HEK293T (cell line): ENCODE measurements at places on chromosomes 6 and 20.

DNA sequence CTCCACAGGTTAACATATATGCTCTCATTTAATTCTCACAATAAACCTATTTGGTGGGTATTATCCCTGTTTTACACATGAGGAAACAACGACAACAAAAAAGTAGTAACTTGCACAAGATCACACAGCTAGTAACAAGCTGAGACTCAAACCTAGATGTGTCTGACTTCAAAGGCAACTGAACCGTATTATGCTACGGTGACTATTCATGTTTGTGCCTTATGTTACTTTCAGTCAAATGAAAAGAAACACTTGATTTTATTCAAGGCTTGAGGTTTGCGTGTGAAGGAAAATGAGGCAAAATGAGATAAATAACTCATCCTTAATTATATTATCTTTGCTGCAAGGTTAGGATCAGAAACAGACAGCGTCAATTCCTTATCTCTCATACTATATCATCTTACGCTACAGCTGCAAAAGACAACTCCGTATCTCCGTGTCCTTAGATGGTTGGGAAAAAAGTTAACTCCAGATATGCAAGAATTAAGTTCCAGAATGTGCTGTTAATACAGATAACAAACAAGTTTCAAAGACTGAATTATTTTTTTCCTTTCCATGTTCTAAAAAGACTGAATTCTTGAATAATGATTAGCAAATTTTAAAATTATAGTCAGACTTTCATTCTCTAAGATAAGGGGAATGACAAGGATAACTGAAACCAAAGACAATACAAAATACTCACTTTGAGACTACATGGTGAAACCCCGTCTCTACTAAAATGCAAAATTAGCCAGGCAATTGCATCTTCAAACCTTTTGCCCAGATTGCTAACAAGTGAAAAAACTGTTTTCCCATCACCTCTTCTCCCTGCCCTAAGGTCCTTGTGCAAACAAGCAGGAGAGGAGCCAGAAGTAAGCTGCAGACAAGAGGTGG is 27.8 kb downstream of the STAU1 start:
- DNase-seq = no peak

DNA sequence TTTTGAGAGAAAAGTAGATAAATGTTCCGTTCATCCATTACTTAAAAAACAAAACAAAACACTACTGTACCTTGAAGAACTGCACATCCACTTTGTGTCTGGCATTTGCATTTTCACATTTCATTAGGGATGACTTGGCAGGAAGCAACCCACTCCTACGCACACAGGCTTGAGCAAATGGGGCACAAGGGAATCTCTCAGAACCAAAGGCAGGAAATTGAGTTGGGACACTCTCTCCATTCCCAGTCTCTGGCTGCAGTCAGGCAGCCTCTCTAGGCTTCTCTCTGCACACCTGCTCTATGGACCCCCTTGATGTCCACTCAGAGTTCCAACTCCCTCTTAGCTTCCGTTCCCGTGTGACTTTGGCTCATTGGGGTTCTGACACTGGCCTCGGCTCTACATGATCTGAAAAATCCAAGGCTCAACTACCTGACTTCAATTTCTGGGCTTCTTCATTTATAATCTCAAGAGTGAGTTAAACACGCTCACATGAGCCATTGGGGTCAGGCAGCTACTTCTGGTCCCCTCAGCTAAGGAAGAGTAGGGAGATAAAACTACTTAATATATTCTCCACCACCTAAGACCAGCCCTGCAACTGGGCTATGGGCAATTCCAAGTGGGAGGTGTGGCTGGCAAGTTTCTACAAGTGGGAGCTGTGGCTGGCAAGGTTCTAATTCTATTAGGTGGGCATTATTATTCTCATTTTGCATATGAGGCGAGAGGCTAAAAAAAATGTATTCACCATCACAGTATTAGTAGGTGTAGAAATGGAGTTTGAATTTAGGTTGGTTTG is 251.9 kb downstream of the SOD2 start:
- no peak for DNase-seq

GRCh38 chr20:46282669-46283068 is 25.6 kb downstream of the CDH22 start:
- DNase-seq = no peak

DNA sequence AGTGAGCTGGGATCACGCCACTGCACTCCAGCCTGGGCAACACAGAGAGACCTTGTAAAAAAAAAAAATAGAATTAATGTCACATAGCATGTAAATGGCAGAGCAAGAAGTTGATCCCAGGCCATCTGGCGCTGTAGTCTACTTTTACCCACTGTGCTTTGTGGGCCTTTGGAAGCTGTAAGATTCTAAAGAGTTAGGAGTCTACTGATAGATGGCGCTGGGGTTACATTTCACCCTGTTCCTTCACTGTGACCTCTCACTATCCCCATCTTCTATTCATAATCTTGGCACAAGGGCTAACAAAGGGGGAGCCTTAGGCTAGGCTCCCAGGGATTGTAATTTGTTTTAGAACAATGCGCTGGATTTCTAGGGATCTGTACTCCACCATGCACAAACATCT is 24.4 kb downstream of the SIRPD start:
- DNase-seq = no peak

GRCh38 chr6:79671600-79672266 is 40.6 kb downstream of the SH3BGRL2 start:
- DNase-seq = no peak

DNA sequence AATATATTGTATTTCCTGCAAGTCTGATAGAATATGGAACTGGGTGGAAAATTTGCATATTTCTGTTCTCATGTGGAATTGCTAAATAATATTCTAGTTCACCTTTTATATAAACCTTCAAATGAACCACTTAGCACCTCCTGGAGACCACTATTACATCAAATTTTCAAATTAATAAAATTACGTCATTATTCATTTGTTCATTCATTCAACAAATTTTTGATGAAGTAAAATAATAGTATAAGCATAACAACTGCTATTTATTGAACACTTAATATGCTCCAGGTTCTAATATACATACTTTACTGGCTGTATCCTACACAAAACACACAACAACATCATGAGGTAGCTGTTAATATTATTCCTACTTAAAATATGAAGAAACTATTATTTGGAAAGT is 215.1 kb downstream of the KCNQ5 start:
- DNase-seq = no peak

- no peak for DNase-seq
Measured at GRCh38 chr6:150312844-150313584, 55.8 kb upstream of the IYD start.

GRCh38 chr20:43751167-43752050 is 24.6 kb upstream of the GTSF1L start:
- DNase-seq = no peak

DNA sequence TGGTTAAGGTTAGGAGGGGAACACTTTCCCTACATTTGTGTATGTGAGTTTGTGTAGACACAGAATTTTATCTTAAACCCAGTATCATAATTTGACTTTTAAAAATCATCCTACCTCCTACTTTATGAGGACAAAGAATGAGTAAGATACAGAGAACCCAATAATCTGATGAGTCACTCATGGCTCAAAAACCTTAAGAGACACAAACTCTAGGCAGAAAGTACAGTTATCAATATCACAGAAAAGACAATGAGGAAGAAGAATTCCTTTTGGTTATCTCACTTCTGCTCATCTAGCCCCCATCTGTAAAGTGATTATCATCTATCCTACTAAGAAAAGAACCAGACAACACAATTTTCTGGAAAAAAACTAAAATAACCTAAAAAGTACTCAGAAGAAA is 87.7 kb downstream of the EPB41L2 start:
- no peak for DNase-seq

GRCh38 chr20:34861386-34862084 is 11.1 kb downstream of the GGT7 start:
- no peak for DNase-seq

DNA sequence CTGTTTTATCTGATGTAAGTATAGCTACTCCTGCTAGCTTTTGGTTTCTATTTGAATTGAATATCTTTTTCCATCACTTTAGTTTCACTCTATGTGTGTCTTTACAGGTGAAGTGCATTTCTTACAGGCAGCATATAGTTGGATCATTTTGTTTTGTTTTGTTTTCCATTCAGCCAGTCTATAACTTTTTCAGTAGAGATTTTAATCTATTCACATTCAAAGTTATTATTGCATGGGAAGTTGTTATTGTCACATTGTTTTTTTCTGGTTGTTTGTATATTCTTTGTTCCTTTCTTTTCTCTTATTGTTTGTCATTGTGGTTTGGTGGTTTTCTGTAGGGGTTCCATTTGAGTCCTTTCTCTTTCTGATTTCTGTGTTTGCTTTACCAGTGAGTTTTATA is 151.2 kb downstream of the PDE10A start:
- DNase-seq = no peak

DNA sequence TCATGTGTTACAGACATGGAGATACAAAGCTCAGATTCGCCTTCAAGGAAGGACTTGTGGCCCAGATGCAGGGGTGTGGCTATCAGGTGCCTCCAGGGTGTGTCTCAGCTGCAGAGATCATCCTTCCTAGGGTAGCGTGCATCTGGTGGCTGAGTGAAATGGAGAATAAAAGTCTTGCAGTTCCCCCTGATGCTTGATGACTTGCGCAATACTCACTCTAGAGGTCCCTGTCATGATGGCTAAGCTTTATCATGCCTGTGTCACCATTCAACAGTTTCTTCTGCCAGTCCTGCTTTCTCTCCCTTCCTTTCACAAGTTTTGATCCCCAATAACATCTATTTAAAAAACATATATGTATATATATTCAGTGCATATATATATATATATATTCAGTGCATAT is 228.1 kb downstream of the PAX1 start:
- DNase-seq = no peak

DNA sequence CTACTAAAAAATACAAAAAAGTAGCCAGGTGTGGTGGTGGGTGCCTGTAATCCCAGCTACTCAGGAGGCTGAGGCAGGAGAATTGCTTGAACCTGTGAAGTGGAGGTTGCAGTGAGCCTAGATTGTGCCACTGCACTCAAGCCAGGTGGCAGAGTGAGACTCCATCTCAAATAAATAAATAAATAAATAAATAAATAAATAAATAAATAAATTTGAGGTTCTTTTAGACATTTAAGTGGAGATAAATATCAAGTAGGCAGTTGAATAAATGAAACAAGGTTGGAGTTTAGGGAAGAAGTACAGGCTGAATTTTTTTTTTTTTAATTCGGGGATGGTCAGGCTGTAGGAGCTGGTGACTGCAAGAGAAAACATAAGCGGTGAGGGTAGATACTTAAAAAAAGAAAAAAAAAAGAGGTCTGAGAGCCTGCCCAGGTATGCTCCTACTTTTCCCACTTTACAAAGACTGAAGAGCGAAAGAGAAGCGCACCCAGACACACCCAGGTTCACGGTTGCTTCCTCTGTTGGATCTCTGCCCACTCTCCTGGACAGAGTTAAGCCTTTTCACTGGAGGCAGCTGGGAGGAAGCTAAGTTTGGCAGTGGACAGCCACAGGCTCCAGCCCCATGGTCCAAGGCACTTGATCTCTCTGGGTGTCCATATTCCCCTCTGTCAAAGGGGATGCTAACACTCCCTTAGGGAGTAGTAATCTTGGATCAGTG is 100.9 kb upstream of the PRDM1 start:
- DNase-seq = no peak

GRCh38 chr6:99143108-99143861 is 195.5 kb upstream of the FBXL4 start:
- DNase-seq = no peak

DNA sequence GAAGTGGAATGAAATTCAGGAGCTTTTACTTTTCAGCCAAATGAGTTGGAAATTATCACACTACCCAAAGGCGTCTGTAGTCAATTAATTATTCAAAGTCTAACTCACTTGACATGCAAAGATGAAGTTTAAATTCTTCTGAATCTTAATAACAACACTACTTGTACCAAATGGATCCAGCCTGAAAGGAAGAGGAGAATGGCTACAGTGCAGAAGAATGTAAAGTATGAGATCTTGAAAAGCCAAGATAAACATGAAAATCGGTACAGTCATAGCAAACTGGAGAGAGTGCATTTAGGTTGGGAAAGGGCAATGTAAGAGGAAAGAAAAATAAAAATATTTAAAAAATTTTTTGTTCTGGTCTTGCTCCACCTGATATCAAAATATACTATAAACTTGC is 195.5 kb downstream of the SIM1 start:
- no peak for DNase-seq

DNA sequence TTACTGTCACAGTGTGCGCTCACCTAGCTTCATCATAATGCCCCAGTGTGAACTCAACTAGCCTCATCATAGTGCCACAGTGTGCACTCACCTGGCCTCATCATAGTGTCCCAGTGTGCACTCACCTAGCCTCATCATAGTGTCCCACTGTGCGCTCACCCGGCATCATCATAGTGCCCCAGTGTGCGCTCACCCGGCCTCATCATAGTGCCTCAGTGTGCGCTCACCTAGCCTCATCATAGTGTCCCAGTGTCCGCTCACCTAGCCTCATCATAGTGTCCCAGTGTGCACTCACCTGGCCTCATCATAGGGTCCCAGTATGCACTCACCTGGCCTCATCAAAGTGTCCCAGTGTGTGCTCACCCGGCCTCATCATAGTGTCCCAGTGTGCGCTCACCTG is 10.6 kb downstream of the TMEM242 start:
- DNase-seq = no peak

DNA sequence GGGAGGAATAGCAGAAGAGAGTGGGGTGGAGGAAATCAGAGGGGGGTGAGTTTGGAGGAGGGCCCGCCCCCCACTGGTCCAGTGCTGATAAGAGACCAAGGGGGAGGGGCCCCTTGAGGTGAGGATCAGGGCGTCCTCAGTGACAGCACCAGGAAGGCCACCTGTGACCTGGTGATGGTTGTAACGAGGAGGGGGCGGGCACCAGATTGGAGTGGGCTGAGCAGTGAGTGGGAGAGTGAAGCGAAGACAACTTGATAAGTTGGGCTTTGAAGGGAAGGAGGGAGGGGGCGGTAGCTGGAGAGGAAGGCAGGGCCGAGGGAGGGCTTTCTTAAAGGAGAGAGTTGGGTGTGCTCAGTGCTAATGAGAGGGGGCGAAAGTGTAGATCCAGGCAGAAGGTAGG is 30.7 kb downstream of the CDH22 start:
- no peak for DNase-seq

DNA sequence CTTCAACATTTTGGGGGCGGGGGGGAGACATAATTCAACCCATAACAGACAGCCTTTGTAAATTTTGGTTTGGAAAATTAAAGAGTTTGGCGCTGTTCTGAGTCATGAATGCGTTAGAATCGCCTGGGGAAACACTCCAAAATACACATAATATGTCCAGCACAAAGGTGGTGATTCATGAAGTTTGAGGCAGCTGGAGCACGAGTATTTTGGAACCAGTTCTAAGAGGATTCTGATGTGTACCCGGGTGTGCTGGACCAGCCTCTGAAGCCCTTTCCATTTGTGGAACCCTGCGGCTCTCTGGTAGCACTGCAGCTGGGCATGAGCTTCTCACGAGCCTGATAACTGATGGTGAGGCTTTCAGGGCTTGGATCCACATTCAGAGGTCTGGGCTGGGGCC is 4.7 kb downstream of the GMPR start:
- DNase-seq = no peak

GRCh38 chr6:16301511-16301910 is 63.1 kb downstream of the GMPR start:
- no peak for DNase-seq

DNA sequence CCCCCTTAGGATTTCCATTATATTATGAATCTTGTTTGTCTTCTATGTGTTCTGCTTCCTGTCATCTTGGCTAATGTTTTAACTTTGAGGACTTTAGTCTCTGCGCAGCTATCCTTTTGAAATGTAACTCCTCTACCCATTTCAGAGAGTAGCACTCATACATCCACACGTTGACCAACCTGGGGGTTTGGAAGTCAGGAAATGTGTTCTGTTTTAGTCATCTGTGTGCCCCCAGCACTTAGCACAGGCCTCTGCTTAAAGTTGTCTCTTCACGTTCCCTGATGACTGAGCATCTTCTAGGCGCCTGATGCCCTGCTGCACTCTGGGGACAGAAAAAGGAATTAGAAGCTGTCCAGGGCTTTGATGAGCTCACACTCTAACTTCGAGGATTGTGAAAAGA is 47.9 kb downstream of the HMGN3 start:
- no peak for DNase-seq
